Ovary (tissue), 10 donors: ENCODE measurements at places on chromosomes 4 and X. TPM values are rescaled to one million over a fixed set of nuclear protein-coding genes. Genes with fewer than 3 reads are reported as not detected.

GSX2 gene
- total RNA-seq: not detected

DNA sequence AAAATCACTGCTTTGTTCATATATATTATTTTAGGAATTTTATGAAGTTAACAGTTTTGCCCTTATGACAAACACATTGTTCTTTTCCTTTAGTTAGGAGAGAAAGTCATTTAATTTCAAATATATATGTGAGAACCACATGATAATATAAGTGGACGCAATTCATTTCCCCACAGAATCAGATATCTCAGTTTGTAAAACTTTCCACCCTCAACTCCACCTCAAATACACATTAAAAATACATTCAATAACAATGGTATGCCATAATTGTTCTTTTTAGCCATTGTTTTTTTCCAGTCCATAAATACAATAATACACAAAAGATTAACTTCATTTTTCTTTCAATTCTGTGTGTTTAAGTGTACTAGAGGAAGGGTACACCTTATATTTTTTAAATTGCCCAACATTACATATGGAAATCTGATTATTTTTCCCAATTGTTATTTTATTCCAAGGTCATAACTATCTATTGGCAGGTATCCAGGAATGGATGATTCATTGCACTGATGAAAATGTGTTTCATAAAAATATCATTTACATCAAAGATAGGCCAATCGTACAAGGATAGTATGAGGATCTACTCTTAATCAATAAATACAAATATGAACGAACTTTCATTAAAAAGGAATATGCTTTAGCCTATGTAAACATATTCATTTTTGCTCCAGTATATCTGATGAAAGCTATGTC is 125.0 kb downstream of the PPP3CA start:
- no peak for DNase-seq

- no peak for DNase-seq
These were observed 914.2 kb upstream of the LCORL start for GRCh38 chr4:18935659-18936345.

GRCh38 chr4:155173371-155173770 is 35.1 kb upstream of the NPY2R start:
- no peak for DNase-seq

DNA sequence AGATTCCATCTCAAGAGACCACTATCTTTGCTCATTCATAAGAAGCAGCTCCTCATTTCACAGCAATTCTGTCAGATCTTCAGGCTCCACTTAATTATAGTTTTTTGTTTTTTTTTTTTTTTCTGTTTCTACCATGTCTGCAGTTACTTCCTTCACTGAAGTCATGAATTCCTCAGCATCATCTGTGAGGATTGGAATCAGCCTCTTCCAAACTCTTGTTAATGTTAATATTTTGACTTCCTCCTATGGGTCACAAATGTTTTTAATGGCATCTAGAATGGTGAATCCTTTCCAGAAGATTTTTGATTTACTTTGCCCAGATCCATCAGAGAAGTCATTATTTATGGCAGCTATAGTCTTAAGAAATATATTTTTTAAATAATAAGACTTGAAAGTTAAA is 53.1 kb downstream of the BMP2K start:
- DNase-seq: no peak
